ENCODE measurements at places on chromosomes 2 and 18.

DNA sequence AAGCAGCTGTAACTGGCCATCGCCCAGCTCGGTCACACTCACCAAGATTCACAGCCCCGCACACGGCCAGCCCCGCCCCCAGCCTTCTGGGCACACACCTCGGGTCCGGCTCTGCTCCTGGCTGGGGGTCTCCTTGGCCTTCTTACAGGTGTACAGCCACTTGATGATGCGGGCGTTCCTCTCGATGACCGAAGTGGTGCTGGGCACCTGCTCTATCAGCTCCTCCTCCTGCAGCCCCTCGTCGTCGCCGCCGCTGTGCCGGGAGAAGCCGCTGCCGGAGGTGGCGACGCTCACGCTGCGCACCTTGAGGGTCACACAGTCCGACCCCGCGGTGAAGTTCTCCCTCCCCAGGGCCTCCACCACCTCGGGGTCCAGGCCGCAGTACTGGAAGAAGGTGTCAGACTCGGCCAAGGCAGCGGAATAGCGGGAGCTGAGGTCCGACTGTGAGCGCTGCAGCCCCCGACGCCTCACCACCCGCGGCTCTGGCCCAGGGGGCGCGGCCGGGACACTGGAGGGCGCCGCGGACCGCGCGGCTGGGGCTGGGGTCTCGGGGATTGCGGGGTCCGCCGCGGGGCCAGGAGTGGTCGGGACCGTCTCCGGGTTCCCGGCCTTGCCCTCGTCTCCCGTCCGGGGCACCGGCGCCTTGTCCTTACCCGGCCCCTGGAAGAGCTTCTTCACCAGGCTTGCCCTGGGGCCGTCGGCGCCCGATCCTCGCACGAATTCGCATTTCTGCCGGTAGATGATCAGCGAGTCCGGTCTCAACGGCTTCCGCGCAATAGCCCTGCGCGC is 769 bp downstream of the FAM110C start:
- no peak for DNase-seq

DNA sequence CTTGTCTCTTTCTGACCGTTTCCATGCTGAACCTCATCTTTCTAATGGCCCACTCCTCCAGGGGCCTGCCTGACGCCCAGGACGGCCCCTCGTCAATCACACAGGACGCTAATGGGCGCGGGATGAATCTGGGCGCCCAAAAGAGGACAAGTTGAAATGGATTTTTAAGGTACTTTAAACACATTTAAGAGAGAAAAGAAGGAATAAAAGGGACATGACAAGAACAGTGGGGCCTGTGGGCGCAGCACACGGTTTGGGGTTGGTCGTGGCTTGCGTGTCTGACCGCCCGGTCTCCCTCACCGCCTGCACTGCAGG is 607 bp upstream of the UBE2F start:
- no peak for DNase-seq

DNA sequence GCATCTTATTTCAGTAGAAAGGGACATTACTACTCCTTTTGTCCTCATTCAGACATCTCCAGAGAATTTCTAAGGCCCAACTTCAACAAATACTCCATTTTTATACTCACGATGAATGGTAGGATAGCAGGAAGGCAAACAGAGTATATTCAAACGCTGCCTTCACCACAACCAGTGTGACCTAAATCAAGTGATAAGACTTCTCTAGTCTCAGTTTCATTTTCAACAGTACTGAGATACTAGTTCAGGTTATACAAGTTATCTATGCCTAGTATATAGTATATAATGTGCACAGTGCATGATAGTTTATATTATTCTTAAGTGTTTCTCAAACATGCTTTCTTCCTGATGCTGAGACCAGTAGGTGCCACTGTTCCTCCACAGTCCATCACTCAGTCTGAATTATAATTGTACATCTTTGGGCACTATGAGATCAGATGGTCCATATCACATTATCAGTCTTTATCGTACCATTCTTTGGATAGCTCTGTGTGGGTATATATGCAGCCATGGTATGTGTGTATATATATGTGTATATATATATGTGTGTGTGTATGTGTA is 66.3 kb upstream of the RPE start:
- no peak for DNase-seq

GRCh38 chr2:115161771-115162493 is 719.5 kb downstream of the DPP10 start:
- DNase-seq: peak; percentile 33

DNA sequence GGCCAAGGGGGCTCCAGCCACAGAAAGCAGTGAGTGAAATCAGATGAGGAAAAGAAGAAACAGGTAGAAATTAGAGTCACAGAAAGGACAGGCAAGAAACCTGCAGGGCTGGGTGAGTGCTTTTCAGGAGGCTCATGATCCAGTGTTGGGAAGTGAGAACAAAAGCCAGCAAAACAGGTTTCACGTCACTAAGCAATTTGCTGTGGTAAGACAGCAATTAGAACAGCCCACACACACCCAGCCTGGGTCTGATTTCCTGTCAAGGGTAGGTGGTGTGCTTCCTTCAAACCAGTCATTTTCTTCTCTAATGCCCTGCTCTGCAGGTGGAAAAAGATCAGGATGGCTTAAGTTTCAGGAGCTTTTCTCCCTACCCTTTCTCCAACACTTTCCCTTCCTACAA is 52.9 kb upstream of the XDH start:
- no peak for DNase-seq

GRCh38 chr2:7089284-7089683 is 172.1 kb downstream of the RNF144A start:
- DNase-seq: no peak

- DNase-seq: no peak
Observed at GRCh38 chr2:179592167-179592936, 269.1 kb downstream of the ZNF385B start.

GRCh38 chr2:45743531-45744396 is 92.3 kb downstream of the PRKCE start:
- DNase-seq: no peak

- DNase-seq: no peak
Observed at GRCh38 chr2:37593024-37593423, 78.4 kb downstream of the CDC42EP3 start.

DNA sequence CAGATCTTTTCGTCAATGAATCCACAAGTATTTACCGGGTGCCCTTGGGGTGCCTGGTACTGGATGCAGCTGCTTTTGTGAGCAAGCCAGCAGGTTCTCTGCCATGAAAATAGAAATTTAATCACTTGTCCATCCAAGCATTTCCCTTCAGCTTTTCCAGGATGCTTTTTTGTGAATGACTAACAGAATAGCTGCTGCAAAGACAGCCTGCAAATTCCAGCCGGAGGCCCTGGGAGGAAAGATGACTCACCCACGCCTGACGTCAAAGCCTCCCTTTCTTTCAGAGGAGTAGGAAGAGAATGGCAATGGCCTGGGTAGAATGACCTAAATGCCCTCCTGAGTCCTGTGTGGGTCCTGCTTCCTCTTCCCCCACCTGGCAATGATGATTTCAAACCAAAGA is 111.9 kb downstream of the AP1S3 start:
- DNase-seq: peak; percentile 82

GRCh38 chr2:180472133-180472532 is 465.0 kb upstream of the CWC22 start:
- no peak for DNase-seq

DNA sequence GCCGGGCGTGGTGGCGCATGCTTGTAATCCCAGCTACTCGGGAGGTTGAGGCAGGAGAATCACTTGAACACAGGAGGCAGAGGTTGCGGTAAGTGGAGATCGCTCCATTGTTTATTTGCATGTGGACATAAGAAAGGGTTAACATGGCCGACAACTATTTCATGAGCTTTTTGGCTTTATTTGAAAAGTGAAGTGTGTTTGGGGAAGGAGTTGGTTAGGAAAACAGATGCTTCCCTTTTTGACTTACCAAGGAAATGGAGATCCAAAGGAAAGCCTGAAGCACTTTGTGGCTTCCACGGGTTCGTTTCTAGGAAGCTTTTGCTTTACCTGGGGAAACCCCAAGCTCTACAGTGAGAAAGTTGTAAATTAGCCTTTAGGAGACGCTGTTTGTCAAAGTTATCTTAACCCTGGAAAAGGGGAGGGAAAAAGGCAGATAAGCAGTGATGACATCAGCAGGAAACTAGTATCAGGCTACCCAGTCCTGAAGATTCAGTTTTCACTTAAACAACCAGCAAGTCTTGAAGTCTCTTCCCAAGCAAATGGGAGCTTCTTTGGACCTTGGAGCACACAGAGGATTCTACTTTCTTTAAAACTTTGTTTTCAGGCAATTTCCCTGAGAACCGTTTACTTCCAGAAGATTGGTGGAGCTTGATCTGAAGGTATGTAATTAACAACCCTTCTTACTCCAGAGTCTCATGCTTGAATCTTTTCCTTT is at the start of gene CASP10:
Gene CASP10 (plus strand): TSS at position 492 of the 715 bp plus-strand sequence. CDS start 2,637 bp downstream, outside the sequence.
- DNase-seq: peak; percentile 63
